ENCODE measurements at places on chromosomes 4 and X. TPM values are rescaled to one million over a fixed set of nuclear protein-coding genes. Genes with fewer than 3 reads are reported as not detected.

NAA11 gene
- not detected for total RNA-seq

EDA gene
- 6.7 TPM for total RNA-seq

CLDN22 gene
- not detected for total RNA-seq

SNCA gene
- total RNA-seq: 15.4 TPM

HMGN5 gene
- 4.6 TPM for total RNA-seq

CRMP1 gene
- 0.44 TPM for total RNA-seq

ARAP2 gene
- total RNA-seq: 21.3 TPM

CXorf49 gene
- total RNA-seq: not detected

HGFAC gene
- 0.59 TPM for total RNA-seq

SASH3 gene
- total RNA-seq: 18.7 TPM

INPP4B gene
- total RNA-seq: 113 TPM

FHL1 gene
- 299 TPM for total RNA-seq

SULT1E1 gene
- not detected for total RNA-seq

SLC6A14 gene
- total RNA-seq: 17.9 TPM

CD38 gene
- 47.2 TPM for total RNA-seq

XAGE1A gene
- not detected for total RNA-seq

MAGEB17 gene
- 0.33 TPM for total RNA-seq

FABP2 gene
- not detected for total RNA-seq

RHOXF2B gene
- total RNA-seq: not detected

MAGEA3 gene
- not detected for total RNA-seq

PAGE5 gene
- total RNA-seq: not detected

FAM184B gene
- not detected for total RNA-seq

TAF7L gene
- not detected for total RNA-seq

FGD1 gene
- total RNA-seq: 3.3 TPM

TCEAL3 gene
- 21.3 TPM for total RNA-seq

HTR2C gene
- total RNA-seq: not detected

CXCL5 gene
- not detected for total RNA-seq

GIMD1 gene
- not detected for total RNA-seq

SAGE1 gene
- not detected for total RNA-seq

TBC1D8B gene
- 5.3 TPM for total RNA-seq

PTCHD1 gene
- total RNA-seq: 5.7 TPM

ZBTB49 gene
- 2.1 TPM for total RNA-seq

DIPK2B gene
- 65.5 TPM for total RNA-seq

OCIAD1 gene
- 85.2 TPM for total RNA-seq

C4orf50 gene
- total RNA-seq: not detected

ATP8A1 gene
- 12.2 TPM for total RNA-seq

CT45A1 gene
- not detected for total RNA-seq

BEND4 gene
- 0.44 TPM for total RNA-seq

IL13RA2 gene
- total RNA-seq: not detected

PPAT gene
- 5.6 TPM for total RNA-seq

RRH gene
- total RNA-seq: not detected

PNMA5 gene
- not detected for total RNA-seq

KIAA0232 gene
- 40.8 TPM for total RNA-seq

CRLF2 gene
- total RNA-seq: not detected

NAP1L3 gene
- total RNA-seq: 3.0 TPM

TMSB15A gene
- total RNA-seq: 1.6 TPM

ESX1 gene
- total RNA-seq: not detected

CACNA1F gene
- total RNA-seq: 0.48 TPM

GAGE12F gene
- total RNA-seq: not detected

IL1RAPL2 gene
- total RNA-seq: 0.66 TPM

AGTR2 gene
- not detected for total RNA-seq

RTL5 gene
- total RNA-seq: 5.0 TPM

ASMT gene
- total RNA-seq: not detected
